ENCODE measurements at places on chromosomes 1 and 21. TPM values are rescaled to one million over a fixed set of nuclear protein-coding genes. Genes with fewer than 3 reads are reported as not detected.

DNA sequence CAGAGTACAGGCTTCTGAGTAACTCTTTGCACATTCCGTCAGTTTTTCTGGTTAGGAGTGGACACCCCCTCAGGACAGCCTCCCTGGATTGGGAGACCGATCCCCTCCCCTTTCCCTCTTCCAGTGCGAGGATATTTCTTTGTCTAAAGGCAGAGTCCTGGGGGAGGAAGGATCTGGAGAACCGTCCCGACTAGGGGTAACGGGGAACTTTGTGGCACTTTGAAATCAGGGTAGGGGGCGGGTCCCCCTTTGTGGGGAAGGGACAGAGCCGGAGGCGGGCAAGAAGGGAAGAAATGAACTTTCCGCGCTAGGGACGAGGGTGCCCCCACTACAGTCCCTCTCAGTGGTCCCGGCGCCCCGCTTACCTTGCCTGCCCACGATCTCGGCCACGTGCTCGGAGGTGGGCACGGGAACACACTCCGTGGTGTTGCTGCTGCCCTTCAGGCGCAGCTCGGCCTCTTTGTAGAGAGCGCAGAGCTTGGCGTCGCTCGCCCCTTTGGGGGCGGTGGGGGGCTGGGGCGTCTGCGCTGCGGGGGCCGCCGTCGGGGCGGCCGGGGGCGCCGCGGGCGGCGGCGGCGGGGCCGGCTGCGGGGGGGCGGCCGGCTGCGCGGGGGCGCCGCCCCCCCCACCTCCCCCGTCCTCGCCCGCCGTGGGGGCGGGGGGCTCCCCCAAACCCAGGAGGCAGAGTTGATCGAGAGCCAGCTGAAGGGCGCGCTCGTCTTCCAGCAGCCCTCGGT, 917 bp downstream of the MEX3A start:
- no peak for DNase-seq

DNA sequence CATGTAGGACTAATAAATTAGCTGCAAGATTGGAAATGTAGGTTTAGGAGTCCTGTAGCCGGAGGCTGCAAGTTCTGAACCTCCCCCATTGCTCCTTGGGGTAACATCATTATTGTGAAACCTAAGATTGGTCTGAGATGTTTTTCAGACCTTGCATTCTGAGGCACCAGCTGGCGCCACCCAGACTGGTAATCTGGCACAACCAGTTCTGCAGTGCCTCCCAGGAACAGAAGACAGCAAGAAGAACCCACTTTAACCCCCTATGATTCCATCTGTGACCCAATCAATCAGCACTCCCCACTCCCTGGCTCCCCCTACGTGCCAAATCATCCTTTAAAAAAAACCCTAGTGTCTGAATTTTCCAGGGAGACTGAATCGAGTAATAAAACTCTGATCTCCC, 11.6 kb upstream of the DNAJC6 start:
- no peak for DNase-seq

DNA sequence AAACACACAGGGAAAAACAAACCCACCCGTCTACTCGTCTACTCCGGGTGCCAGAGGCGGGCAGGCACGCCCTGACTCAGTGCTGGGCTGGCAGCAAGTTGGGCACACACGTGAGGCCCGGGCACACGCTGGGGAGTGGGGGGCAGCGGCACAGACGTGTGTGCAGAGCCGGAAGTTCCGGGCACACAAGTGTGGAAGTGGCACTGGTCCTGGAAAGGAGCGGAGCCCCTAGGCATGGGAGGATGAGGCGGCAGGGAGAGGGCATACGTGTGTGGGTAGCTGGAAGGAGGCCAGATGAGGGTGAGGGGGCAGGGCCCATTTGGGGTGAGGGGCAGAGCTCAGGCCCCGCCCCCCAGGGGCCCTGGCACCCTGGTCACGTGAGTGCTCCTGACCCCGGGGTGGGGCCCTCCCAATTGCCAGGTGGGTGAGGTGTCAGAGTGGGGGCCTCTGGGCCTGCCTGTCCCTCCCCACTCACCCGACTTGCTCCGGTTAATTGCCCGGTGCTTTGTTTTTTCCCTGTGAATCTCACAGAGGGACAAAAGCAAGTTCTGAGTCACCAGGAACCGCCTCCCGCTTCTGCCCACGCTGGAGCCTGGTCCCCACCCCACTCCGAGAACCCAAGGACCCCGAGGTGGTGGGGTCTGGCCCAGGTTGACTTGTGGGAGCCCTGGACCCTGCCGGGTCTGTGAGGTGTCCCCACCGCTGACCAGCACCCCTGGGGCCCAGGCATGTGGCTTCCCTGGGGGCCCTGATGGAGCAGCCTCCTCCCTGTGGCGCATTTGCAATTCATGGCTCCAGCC, 104.8 kb upstream of the CASZ1 start:
- DNase-seq, result no peak

Gene ARTN
- 0.27 TPM for total RNA-seq

GRCh38 chr1:185281245-185281644, 35.8 kb downstream of the IVNS1ABP start:
- DNase-seq, result no peak

Gene PIAS3
- total RNA-seq, result 15.6 TPM

DNA sequence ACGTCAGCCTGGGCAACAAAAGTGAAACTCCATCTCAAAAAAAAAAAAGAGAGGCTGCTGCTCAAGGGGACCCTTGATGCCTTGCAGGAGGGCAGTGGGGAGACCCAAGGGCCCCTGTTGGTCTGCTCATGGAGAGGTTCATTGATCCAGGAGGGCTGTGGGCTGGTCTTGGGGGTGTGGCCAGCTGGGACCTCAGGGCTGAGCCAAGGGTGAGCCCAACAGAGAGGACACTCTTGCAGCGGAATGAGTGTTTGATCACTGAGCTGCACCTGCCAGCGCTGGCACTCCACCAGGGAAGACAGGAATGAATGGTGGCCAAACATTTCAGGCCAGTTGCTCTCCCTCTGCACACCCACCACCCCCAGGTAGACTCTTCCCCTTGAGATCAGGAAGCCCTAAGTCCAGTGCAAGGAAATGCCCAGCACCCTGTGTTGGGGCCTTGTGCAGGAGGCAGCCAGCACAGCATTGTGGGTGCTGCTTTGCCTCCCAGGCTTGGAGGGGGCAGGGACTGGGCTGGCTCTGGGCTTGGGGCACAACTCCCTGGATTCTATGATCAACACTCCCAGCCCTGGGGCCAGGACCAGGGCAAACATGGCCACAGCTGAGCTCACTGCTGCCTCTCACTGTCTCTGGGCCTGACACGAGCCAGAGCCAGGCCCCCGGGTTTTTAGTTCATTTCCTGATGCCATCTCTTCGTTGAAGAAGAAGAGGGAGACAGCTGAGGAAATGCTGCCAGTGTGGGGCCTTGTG, 50.7 kb downstream of the IRF2BP2 start:
- DNase-seq, result no peak

Gene FAM110D
- 0.81 TPM for total RNA-seq

GRCh38 chr21:25189497-25189896, 417.8 kb downstream of the MRPL39 start:
- DNase-seq, result no peak

- no peak for DNase-seq
These were observed 102.7 kb downstream of the ERG start for GRCh38 chr21:38395581-38395980.

- DNase-seq, result peak; percentile 1
These were observed 1.8 kb downstream of the BTG3 start for GRCh38 chr21:17610911-17611310.

DNA sequence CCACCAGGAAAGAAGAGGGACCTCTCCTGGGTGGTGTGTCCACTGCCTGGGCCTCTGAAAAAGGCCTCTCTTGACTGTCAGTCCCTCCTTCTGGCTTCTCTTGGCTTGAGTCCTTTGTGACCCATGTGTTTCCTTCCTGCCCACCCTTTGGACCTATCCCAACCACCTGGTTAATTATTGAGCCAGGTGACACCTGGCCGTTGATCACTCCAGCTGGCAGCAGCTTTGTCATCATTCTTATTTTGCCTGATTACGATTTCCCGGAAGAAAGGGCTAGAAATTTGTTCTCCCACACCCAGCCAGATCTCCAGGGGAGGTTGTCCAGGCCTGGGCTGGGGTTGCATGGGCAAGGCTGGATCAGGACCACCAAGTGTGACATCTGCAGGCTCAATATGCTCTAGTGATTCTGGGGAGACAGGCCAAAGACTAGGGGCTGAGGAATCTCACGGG, 24.8 kb downstream of the CSF1 start:
- no peak for DNase-seq

Gene DHRS3
- 7.3 TPM for total RNA-seq

- no peak for DNase-seq
These were observed 43.1 kb downstream of the DUSP10 start for GRCh38 chr1:221698579-221699349.

Gene IL23R
- total RNA-seq, result not detected

DNA sequence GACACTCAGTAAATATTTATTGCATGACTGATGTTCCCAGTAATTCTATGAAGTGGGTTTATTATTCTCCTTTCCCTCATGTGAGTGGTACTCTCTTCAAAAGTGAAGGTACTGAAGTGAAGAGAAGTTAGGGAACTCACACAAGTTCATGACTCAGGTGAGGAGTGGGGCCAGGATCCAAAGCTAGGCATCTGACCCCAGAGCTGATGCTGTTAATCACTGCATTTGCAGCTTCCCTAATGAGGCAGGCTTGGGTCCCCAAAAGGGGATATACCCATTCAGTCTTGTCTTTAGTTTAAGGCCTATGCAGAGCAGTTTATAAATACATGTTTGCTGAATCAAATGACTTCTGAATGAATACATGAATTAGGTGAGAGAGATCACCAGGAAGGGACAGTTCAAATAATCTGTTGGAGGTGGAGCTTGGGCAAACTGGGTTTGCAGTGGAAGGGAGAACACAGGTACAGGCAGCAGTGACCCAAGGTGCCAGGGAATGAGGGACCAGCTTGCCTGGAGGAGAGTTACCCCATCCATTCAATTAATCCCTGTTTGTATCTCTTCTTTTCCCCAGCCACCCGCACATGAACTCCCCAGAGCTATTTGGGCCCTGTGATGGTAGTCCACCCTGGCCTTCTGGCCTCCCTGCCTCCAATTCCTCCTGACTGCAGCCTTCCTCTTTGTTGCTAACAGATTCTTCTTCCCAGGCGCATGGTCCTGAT, 2.0 kb downstream of the CD58 start:
- no peak for DNase-seq

DNA sequence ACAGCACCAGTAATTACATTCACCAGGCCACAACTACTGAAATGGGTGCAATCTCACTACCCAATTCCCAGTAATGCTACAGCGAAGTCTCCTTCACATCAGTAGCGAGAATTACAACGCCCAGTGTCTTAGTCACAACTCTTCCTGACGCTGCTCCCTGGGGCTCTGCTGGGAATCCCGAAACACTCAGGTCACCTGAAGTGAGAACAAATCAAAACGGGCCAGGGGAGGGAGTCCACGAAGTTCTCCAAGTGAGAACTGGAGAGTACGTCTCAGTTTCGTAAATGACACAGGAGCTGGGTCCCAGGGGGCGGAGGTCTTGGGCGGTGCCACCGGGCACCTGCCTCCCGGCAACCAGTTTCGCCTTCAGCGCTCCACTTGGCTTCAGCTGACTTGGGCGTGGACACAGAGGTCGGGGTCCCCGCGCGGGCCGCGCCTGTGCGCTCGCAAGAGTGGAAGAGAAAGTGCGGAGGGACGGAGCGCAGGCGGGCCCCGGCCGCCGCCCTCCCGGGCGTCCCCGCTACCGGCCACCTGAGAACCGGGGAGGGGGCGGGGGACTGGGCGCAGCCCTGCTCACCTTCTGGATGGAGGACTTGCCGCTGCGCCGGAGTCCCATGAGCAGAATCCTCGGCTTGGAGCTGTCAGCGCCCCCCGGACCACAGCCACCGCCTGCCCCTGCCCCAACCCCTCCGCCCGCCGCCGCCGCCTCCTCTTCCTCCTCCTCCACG, 575 bp downstream of the RRAGC start:
- DNase-seq, result no peak

Gene MFSD2A
- total RNA-seq, result 2.4 TPM

DNA sequence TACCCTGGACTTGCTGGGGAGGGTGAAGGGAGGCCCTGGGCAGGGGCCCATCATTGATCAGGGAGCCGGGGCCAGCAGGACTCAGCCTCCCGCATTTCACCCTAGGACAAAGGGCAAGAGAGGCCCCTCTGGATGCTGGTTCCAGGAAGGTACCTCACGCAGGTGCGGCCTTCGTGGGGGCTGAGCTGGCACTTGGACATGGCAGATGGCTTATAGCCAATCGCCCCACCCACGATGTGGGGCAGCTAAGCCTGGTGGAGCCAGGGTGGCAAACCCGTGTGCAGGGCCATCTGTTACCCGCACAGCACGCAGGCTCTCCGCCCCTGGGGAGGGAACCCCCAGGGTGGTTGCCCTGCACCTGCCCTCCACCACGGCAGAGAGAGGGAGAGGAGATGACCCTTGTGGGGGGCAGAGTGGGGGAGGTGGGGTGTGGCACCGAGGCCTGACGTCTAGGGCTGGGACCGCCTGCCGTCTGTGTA, 2.5 kb downstream of the TFF3 start:
- no peak for DNase-seq

DNA sequence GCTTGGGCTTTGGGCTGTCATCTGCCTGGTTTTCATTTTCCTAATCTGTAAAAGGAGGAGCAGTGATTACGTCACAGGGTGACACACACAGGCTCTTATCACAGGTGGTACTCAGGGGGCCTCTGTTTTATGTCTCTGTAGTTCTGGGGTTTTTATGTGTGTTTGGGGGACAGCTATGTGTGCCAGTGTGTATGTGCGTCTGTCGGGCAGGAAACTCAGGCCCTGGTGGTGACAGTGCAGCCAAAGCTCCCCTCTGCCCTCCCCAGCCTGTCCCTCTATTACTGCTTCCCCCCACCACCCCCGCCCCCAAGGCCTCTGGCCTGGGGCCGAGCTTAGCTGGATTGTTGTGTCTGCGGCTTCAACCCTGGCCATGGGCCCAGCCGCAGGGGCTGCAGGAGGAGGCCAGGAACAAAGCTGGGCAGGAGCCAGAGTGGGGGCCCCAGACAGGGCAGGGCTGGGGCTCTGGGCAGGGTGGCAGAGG, 13.3 kb downstream of the MFAP2 start:
- peak; percentile 40 for DNase-seq

Gene SIPA1L2
- 0.81 TPM for total RNA-seq

- DNase-seq, result no peak
These were observed 347.4 kb downstream of the RRAGC start for GRCh38 chr1:38512024-38512767.

DNA sequence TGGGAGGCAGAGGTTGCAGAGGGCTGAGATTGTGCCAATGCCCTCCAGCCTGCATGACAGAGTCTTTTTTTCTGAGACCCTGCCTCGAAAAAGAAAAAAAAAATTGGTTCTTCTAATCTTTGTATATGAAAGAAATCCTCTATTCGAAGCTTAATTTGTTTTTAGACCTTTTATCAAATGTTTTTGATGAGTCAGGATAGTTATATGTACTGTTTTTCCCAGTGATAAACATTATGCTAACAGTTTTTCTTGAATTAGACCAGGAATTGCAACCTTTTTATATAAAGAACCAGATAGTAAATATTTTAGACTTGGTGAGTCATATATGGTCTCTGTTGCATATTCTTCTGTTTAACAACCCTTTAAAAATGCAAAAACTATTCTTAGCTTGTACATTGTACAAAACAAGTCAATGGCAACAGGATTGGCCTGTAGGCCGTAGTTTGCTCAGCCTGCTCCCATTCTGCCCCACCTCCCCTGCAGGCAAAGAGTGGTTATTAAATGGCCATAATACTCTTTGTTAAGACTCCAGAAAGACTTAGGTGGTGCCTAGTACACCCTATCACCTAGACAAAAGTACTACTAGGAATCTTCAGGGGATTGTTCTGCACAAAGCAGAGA, 45.2 kb downstream of the LYST start:
- DNase-seq, result no peak

- DNase-seq, result no peak
These were observed 6.6 kb upstream of the TP53BP2 start for GRCh38 chr1:223852337-223852736.

GRCh38 chr1:3011127-3011526, 10.1 kb upstream of the ACTRT2 start:
- DNase-seq, result no peak
